ENCODE measurements at places on chromosomes 2 and 18.

DNA sequence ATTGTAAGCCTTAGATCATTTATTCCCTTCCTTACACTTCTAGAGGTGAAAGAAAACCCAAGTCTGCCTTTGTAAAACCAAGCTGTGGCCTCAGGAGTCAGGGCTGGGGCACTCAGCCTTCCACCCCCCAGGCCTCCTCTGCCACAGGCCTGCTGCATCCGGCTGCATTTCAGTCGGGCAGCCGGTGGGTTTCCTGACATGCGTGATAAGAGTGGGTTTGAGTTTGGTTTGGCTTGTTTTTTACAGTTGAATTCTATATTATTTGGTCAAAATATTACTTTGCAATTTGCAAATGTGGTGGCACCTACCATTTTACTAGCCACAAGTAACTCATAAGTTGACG lies 42.4 kb downstream of the ADI1 start:
- DNase-seq, result no peak

GRCh38 chr2:231413921-231414476 lies 18.5 kb downstream of the B3GNT7 start:
- no peak for DNase-seq

- peak; percentile 74 for DNase-seq
Measured at GRCh38 chr2:43218702-43219382, 7.6 kb downstream of the ZFP36L2 start.

- no peak for DNase-seq
Measured at GRCh38 chr2:7744827-7745226, 827.6 kb downstream of the RNF144A start.

GRCh38 chr2:140349695-140350094 lies 1569.5 kb upstream of the NXPH2 start:
- no peak for DNase-seq

DNA sequence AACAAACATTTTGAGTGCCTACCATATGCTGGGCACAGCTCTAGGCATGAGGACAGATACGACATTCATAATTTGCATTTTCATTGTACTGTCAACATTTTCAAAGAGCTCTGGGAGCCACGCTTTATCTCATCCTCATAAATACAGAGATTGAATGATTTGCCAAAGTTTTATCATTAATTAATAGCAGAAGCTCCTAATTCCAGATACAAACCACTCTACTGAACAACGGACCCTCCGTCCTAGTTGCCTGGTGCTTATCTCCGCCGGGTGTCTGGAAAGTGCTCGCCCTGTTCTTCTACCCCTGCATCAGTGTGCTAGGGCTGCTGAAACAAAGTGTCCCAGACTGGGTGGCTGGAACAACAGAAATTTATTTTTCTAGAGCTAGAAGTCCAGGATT lies 23.8 kb downstream of the SERTAD2 start:
- DNase-seq, result no peak

DNA sequence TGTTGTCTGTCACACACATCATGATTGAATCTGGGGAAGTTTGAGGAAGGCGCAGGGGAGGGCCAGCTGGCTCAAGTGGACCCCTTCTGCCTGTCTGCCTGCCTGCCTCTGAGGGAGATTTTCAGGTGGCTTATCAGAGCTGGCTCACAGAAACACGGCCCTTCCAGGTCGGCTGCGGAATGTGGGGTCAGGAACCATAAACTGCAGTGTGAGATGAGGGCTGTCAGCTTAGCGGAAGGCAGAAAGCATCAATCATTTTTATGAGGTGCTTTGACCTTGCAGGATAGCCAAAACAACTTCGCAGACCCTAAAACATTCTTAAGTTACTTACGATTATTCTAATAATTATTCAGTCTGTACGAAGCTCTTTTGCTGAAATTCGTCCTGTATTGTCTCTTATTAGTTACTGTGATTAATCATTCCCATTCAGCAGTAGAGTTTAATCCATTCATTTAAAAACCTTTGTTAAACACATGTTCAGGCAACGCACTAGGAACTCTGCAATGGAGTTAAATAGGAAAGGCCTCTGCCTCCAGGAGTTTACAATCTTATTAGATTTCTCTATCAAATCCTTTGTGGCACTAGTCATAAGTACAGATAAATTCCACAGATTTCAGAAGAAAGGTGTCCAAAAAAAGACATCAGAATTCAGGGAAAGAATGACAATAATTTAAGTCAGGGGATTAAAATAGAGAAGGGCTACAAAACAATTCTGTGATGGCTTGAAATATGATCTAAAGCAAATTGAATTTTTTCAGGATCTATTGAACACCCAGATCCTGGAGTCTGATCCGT lies 371.6 kb downstream of the HRH4 start:
- no peak for DNase-seq

- DNase-seq, result no peak
Measured at GRCh38 chr18:31983020-31983419, 35.6 kb upstream of the RNF125 start.

DNA sequence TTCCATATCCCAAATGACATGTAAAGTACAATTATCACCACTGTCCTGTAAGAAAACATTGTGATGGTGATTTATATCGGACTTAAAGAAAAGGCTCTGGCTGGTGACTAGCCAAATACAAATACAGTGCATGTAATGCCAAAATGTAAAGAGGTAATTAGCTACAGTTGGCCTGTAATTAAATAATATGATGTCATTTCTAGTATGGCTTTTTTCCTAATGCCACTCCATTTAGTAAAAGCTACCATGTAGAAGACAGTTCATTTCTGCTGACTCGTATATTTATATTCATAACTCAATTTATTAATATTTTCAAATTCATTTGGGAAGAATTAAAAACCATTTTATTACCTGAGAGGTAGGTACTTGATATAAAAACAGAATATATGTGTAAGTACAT lies 815.7 kb downstream of the ERBB4 start:
- no peak for DNase-seq

- DNase-seq, result no peak
Measured at GRCh38 chr2:101736233-101736632, 38.7 kb downstream of the MAP4K4 start.

GRCh38 chr18:23536204-23536603 lies 32.9 kb downstream of the RMC1 start:
- no peak for DNase-seq

DNA sequence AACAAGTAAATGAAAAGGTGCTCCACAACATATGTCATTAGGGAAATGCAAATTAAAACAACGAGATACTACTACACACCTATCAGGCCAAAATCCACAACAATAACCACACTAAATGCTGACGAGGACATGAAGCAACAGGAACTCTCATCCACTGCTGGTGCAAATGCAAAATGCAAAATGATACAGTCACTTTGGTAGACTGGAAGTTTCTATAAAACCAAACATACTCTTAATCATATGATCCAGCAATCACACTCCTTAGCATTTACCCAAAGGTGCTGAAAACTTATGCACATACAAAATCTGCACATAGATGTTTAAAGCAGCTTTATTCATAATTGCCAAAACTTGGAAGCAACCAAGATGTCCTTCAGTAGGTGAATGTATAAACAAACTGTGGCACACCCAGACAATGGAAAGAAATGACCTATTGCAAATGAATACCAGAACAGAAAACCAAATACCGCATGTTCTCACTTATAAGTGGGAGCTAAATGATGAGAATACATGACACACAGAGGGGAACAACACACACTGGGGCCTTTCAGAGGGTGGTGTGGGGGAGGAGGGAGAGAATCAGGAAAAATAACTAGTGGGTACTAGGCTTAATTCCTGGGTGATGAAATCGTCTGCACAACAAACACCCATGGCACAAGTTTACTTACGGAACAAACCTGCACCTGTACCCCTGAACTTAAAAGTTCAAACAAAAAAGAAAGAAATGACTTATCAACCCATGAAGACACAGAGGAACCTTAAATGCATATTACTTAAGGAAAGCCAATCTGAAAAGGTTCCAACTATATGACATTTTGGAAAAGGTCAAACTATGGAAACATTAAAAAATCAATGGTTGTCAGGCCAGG lies 80.4 kb downstream of the ASXL2 start:
- DNase-seq, result no peak

GRCh38 chr18:11078491-11078890 lies 70.9 kb downstream of the PIEZO2 start:
- no peak for DNase-seq

GRCh38 chr2:72027426-72028161 lies 120.1 kb downstream of the CYP26B1 start:
- DNase-seq, result no peak

DNA sequence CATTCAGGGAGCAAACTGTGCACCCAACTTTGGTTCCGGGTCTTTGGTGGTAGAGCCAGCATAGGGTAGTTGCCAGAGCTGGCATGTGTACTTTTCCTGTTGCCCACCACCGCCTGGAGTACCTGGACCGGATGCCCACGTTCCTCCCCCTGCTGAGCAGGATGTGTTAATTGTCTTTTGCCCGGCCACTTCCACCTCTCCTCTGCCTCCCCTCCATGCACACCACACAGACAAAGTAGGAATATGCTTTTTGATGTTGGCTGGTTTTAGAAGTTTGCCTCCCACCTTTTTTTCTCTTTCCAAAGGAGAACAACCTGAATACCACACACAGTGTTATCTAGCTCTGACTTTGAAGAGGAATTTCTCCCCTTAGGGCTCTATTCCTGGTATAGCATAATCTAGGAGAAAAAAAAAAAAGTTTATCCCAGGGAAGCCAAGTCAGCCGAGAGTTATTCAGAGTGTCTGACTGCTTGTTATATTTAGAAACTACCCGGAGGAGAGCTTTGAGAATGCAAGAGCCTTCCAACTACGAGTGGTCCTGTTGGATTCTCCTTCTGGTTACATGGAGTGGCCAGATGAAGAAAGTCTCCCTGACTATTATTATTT lies 111.9 kb downstream of the SETBP1 start:
- no peak for DNase-seq

DNA sequence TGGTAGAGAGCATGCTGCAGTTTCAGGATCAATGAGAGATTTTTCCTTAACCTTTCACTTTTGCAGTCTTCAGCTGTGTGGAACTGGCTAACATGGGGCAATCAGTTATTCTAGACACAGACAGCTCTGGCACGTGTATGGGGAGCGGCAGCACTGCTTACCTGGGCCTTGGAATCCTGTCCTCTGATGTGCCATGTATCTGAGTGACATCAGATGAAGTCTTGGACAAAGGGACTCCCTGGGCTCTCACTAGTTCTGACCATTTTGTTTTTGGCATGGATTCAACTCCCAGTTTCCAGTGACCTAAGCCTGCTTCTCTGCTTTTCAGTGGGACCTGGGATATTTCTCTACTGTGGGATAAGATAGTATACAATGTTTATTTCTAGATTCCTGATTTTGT lies 54.3 kb downstream of the RNF144A start:
- DNase-seq, result no peak

DNA sequence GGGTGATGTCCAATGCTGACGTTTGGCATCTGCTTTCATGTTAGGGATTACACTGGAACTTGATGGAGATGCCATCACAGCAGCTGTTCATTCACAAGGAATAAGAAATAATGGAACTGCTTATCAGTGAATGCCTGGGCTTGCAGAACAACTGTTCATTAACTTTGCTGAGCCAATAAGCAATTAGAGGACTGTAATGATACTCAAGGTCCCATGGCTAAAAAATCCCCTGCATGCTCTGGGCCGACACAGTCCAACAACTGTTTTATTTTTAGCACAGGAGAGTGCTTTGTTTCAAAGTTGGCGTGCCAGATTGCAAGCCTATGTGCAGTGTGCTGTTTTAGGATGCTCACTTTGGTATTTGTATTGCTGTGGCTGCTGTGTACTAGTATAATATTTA lies 408.0 kb upstream of the RGPD4 start:
- DNase-seq, result no peak

DNA sequence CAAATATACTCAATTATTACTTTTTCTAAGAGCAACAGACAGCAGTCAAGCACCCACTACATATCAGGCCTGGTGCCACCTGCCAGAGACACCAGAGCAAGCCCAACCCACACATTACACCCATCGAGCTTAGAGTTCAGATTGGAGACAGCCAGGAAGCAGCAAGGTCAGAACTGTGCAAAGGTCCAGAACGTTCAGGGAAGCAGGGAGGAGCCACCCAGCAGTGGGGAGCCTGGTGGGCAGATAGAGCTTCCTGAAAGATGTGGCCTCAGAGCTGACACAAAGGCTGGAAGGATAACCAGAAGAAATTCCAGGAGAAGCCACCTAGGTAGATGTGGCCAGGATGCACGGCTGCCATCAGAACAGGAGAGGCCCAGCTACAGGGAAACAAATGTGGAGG lies 440.5 kb upstream of the ID2 start:
- no peak for DNase-seq

DNA sequence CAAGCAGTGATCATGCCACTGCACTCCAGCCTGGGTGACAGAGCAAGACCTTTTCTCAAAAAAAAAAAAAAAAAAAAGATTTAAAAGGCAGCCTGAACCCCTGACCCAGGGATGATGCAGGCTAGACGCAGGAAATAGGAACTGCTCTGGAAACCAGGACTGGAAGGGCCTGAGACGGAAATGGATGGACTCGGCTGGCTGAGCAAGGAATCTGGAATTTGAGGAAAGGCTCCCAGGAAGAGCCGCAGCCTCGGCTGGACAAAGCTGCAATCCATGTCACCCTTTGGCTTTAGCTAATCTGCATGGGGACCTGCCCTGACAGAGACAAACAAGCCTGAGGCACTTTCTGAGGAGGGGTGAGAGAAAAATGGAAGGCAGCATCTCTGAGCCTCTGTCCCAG lies 55.0 kb upstream of the DAPL1 start:
- no peak for DNase-seq

GRCh38 chr2:23029111-23029510 lies 355.9 kb upstream of the KLHL29 start:
- no peak for DNase-seq

DNA sequence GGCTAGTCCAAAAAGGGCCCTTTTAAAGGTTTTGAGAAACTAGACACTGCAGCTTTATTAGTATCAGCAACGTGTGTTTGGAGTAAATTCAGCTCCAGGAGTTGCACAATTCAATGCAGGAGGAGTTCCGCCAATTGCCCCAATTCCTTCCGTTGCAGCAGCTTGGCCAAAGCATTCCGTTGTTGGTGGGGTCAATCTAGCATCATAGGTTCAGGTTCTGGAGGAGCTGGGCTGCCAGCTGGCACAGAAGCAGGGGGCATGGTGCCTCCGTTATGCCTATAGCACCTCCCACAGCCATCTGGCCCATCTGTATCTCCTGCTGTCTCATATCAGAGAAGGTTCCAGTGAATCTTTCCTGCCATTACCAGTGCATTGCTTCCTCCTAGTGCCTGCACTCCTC lies 55.4 kb downstream of the REL start:
- DNase-seq, result no peak

DNA sequence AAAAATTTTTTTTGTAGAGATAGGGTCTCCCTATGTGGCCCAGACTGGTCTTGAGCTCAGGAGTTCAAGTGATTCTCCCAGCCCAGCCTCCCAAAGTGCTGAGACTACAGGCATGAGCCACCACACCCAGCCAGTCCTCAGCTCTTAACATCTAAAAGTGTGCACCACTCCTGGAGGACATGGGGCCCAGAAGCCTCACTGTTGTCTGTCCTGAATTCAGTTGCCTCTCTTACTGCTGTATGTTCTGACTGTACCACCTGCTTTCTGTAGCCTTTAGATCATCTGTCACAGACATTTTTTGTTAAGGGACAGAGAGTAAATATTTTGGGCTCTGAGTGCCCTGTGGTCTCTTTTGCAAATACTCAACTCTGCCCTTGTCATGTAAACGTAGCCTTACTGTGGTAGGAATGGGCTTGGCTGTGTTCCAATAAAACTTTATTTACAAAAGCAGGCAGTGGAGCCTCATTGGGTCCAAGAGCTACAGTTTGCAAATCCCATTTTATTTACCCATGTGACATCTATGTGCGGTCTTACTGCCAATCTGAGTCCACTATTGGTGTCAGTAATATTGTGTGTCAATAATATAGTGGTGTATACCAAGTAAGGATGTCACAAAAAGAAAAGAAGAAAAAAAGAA lies 38.1 kb downstream of the TMEM37 start:
- no peak for DNase-seq

GRCh38 chr2:203759690-203760365 lies 53.4 kb downstream of the CD28 start:
- DNase-seq, result no peak
